ENCODE measurements at places on chromosomes 2 and 18.

DNA sequence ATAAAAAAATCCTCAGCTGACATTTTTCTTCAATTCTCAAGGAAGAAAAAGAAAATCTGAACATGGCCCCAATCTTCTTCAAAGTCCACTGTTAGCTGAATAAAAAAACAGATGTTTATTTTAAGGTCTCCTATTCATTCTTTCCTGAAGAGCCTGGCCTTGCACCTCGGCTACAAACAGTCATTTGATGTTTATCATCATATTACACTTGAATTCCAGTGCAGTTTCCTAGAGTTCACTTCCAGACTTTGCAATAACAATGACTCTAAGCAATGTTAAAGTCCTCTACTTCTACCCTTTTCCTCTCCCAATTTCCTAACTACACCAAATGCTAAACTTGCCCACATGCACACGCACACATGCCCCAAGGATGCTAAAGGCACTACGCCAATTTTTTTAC lies 70.1 kb downstream of the NOL10 start:
- no peak for DNase-seq

DNA sequence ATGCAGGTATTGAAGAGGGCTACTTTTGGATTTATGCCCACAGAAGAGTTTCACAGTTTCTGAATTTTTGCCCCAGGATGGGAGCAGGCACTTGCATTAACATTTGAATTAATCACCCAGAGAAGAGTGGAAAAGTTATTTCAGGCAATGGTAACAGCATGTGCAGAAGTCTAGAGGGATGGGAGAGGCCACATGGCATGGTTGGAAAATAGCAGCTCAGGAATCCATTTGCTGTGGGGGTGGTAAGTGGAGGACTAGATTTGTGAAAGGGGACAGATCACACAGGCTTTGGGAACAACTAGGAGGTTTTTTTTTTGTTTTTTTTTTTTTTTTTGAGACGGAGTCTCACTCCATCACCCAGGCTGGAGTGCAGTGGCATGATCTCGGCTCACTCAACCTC lies 65.2 kb downstream of the NEDD4L start:
- no peak for DNase-seq

GRCh38 chr2:71716697-71717624 lies 263.6 kb downstream of the DYSF start:
- no peak for DNase-seq

DNA sequence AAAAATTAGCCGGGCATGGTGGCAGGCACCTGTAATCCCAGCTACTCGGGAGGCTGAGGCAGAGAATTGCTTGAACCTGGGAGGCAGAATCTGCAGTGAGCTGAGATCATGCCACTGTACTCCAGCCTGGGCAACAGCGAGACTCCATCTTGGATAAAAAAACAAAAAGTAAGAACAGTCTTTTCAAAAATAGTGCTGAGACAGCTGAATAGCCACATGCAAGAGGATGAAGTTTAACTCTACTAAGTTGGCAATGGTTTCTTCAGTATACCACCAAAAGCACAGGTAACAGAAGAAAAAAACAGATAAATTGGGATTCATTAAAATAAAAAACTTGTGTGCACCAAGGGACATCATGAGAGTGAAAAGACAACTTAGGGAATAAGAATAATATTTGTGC lies 112.4 kb downstream of the HS6ST1 start:
- no peak for DNase-seq

DNA sequence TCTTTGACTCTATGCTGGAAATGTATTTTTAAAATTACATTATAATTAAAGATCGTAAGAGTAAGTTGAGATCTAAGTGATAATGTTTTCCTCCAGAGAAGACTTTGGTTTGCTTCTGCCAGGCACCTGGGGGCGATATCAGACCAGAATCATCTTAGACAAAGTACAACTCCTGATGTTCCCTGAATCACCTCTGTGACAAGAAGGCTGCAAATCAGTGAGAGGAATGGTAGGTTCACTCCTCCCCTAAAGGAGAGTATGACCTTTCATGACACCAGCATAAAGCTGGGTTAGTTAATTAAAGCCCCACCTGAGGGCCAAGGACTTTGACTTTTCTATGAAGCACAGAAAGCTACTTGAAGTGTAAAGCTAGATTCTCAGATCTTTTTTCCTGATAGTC lies 114.4 kb upstream of the DTNA start:
- no peak for DNase-seq

- no peak for DNase-seq
Measured at GRCh38 chr2:65877331-65878010, 445.1 kb upstream of the SPRED2 start.

DNA sequence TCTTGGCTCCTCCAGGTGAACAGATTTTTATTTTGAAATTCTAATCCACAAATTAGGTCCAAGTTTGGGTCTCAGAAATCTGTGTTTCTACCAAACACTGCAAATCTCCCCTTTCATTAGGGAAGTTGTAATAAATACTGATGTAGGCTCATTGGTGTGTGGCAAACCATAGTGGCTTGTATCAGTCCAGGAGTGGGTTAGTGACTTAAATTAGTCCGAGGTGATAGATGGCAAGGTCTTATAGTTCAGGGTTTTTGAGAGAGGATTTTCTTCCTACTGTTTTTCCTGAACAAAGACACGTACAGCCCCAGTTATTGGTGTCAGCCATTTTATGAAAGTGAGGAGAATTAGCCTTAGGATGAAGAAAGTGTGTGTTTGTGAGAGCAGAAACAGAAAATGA lies 74.6 kb downstream of the RPRM start:
- DNase-seq = no peak

- DNase-seq = no peak
Measured at GRCh38 chr2:212546669-212547068, 8.1 kb upstream of the ERBB4 start.

- no peak for DNase-seq
Measured at GRCh38 chr2:225573603-225574002, 174.1 kb downstream of the NYAP2 start.

- DNase-seq = peak; percentile 40
Measured at GRCh38 chr2:154439156-154439555, 259.3 kb upstream of the KCNJ3 start.

DNA sequence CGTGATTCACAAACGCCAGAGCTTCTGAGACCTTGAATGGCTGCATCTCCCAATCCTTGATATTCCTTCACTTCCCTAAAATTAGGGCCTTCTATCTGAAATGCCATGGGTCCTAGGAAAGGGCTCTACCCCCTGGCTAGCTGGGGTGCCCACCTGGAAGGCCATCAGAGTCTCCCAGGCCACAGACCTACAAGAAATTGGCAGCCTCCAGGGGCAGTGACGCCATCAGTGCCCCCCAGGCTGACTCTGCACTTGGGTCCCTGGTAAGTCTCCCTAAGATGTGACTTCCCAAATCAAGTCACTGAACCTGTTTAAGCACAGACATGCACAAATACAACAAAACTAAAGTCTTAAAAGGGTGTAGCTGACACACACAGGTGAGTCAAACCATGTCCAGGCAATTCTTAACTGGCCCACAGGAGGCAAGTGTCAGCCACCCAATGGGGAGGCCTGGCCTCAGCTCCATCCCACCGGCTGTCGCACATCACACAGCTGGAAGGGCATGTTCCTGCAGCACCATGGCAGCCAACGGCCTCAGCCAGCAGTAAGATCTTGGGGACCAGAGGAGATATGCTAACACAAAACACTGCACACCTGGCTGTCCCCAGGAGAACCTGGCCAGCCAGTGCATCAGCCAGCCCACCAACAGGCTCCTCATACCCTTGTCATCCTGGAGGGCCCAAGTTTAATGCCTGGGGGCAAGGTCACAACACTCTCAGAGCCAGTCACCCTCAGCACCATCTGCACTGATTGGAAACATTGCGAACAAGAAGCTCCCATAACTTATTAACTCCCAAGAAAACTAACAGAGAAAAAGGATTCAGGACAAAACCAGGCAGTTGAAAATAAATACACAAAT lies 5.2 kb downstream of the PARD6G start:
- no peak for DNase-seq

DNA sequence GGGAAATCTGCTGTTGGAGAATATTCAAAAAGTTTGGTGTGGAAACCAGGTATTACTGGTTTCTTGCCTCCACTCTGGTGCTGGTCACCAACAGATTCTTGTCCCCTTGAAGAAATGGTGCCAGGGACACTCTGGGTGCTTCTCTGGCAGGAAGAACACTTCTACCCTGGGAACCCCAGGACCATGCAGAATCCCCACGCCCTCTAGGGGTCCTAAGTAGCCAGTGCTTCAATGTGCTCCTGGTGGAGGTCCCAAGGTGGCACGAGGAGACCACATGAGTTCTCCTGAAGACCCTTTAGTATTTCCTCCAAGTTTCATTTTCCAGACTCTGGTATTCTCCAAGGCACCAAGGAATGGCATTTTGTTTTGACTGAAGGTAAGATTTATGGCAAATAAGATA lies 380.6 kb downstream of the TSN start:
- no peak for DNase-seq

- peak; percentile 21 for DNase-seq
Measured at GRCh38 chr2:85998071-85998991, 107.4 kb downstream of the POLR1A start.

- DNase-seq = no peak
Measured at GRCh38 chr2:240933966-240934700, 28.0 kb downstream of the CROCC2 start.

DNA sequence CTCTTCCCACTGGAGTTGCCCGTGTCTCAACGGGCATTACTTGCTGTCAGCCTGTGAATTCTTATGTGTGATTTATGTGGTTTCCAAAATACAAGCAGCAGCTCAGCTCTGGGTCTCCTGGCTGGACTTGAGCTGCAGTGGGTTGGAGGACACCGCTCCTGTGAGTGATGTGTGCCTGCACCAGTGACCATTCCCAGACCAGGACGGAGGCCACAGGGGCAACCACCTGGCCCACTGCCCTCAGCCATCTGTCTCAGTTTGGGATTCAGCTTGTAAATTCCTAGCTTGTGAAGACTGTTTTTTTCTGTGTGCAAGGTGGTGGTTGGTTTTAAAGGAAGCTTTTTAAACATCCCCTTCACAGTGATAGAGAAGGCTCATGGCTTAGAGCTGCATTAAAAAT lies 261.0 kb downstream of the BCL2 start:
- no peak for DNase-seq

- no peak for DNase-seq
Measured at GRCh38 chr2:100840519-100840918, 20.6 kb downstream of the NPAS2 start.

DNA sequence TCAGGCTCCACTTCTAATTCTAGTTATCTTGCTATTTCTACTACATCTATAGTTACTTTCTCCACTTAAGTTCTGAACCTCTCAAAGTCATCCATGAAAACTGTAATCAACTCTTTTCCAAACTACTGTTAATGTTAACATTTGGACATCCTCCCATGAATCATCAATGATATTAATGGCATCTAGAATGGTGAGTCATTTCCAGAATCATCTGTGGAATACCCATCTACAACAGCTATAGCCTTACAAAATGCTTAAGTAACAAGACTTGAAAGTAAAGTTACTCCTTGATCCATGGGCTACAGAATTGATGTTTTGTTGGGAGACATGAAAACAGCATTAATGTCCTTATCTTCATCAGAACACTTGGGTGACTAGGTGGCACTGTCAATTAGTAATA lies 35.4 kb downstream of the BARD1 start:
- DNase-seq = no peak

- DNase-seq = no peak
Measured at GRCh38 chr18:34729264-34729663, 19.2 kb downstream of the DTNA start.

GRCh38 chr18:13240060-13240725 lies 21.6 kb downstream of the LDLRAD4 start:
- DNase-seq = no peak

- DNase-seq = no peak
Measured at GRCh38 chr2:9532421-9532820, 23.2 kb downstream of the ADAM17 start.

- no peak for DNase-seq
Measured at GRCh38 chr18:61703508-61703907, 189.3 kb downstream of the RNF152 start.

GRCh38 chr2:1620081-1620480 lies 124.2 kb downstream of the PXDN start:
- no peak for DNase-seq

DNA sequence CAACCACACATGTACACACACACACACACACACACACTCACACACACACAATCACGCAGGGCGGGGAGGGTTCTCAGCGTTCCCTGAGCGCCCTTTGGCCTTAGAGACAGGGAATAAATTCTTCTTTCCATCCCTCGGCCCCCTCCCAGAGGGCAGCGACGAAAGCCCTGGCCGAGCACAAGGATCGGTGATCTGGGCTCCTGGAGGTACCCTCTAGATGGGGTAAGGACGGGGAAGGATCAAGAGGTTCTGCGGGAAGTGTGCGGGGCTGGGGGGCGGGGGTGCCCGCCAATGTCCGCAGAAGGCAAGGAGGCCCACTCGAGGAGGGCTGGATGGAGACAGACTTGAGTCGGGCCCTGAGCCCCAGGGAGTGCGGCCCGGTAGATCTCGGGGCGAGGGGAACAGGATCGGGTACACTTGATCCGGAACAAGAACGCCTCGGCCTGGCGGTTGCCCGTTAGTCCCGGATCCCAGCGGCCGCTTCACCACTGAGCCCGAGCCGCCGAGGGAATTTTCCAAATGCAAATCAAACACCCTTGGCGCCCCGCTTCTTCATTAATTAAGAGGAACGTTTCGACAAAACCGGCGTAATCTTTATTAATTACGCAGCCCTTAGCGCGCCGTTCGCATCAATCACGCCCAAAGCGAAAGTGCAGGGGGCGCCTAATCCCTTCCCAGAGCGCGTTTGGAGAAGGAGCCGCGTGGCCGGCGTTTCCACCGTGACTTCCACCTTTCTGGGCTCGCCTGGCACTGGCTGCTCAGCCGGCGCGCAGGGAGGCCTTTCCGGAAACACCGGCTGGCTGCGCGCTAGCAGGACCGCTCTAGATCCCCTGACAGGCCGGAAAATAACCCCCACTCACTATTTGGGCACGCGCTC lies 7.0 kb upstream of the PAX3 start:
- DNase-seq = no peak

DNA sequence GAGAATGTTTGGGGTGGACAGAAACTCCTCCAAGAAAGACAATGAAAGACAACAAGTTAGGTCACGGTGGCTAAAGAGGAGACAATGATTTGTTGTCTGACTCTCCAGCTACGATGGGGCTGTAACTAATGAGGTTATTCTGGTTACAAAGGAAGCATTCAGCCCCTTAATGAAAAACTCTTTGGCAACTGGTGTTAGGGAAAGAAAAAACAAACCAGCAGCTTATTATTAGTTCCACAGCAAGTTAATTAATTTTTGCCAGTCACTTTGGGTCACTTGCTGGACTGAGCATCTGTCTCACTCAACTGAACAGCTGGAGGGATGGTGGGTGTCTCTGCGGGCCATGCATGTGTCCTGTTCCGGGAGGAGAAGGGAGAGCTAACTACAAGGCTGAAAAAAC lies 263.7 kb downstream of the ALK start:
- DNase-seq = no peak

GRCh38 chr2:217816396-217816869 lies 186.4 kb downstream of the TNS1 start:
- no peak for DNase-seq

DNA sequence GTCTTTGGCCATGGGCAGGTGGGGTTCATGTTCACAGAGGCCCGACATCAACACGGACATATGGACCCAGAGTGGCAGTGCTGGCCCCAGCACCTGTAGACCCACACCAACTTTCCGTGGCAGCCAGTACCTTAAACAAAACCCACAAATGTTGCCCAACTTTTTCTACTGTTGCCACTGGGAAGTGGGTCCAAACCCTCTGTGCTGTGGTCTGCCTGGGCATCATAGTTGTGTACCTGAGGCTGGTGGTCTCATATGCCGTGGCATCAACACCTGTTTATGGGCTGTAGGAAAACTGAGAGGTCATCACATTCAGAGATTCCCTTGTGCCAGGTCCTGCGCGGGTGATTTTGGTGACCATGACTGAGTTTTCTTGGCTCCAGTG lies 79.9 kb downstream of the SH3RF3 start:
- DNase-seq = no peak

Measured in NCI-H446 (cell line).